Choroid plexus epithelial cell (primary cell): ENCODE measurements at places on chromosomes 7 and 10.
A peak's percentile ranks its signal among the peaks of the same experiment; 100 is the strongest.

DNA sequence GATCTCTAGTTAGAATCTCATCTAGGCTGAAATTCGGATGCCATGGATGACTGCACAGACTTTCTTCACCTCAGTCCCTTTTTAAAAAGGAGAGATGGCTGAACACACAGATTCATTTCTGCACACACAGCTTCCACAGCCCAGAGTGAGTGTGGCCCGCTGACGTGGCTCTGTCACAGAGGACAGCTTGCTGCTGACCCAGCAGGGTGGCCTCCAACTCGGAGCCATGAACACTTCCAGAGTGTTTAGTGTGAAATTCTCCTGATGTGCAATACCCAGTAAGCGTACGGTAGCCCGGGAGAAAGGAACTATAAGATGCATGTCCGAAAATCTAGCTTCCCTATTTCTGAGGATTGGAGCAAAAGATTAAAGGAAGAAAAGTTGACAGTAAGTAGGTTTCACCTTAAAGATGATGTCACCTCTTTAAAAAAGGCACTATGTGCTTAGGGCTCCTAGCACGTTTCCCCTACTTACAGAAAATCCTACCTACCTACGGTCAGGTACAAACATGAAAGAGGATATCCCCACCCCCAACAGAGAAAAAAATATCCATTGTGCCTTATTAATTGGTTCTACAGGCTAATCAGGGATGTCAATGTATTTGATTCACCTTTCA lies 162.2 kb downstream of the RAPGEF5 start:
- DNase-seq, result no peak

GRCh38 chr7:152760854-152761748 lies 1.5 kb downstream of the ACTR3B start:
- peak; percentile 32 for DNase-seq

- DNase-seq, result no peak
These were observed 206.6 kb downstream of the LSM5 start for GRCh38 chr7:32283546-32283945.

- no peak for DNase-seq
These were observed 226.0 kb downstream of the BMPER start for GRCh38 chr7:34131371-34131770.

DNA sequence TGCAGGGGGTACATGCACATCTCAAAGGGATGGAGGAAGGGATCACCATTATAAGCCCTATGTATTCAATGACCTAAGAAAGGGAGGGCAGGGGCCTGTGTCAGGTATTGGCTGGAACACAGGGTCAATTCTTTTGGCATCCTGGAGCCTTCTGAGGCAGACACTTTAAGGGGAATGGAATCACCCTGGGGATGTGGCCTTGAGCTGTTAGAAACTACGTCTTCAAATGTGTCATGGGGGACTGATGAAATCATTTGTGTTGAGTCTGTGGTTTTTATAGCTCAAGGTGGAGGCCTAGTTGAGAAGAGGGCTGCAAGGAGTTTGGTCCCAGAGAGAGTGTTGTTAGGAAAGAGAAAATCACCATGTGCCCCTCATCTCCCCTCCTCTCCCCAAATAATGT lies 206.1 kb upstream of the CELF2 start:
- peak; percentile 62 for DNase-seq

DNA sequence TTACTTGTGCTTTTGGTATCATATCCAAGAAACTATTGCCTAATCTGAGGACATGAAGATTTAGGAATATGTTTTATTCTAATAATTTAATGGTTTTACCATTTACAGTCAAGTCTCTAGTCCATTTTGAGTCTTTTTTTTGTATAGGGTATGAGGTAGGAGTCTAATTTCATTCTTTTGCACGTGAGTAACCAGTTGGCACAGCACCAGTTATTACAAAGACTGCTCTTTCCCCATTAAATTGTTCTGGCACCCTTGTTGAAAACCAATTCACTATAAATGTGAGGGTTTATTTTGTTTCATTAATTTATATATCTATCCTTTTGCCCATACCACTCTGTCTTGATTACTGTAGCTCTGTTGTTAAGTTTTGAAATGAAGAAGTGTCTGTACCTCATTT lies 381.6 kb downstream of the SUGCT start:
- peak; percentile 32 for DNase-seq

- DNase-seq, result peak; percentile 48
These were observed 252.7 kb upstream of the MBL2 start for GRCh38 chr10:53025172-53025711.

GRCh38 chr7:138459413-138460175 lies 465 bp upstream of the TRIM24 start:
- DNase-seq, result peak; percentile 99

DNA sequence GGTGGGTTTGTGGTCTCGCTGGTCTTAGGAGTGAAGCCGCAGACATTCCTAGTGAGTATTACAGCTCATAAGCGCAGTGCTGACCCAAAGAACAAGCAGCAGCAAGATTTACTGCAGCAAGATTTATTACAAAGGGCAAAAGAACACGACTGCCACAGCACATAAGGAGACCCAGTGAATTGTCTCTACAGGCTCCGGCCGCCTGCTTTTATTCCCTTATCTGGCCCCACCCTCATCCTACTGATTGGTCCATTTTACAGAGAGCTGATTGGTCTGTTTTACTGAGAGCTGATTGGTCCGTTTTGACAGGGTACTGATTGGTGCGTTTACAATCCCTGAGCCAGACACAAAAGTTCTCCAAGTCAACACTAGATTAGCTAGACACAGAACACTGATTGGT lies 82.1 kb downstream of the VIPR2 start:
- DNase-seq, result no peak

- DNase-seq, result no peak
These were observed 69.5 kb upstream of the RSBN1L start for GRCh38 chr7:77626586-77627308.

DNA sequence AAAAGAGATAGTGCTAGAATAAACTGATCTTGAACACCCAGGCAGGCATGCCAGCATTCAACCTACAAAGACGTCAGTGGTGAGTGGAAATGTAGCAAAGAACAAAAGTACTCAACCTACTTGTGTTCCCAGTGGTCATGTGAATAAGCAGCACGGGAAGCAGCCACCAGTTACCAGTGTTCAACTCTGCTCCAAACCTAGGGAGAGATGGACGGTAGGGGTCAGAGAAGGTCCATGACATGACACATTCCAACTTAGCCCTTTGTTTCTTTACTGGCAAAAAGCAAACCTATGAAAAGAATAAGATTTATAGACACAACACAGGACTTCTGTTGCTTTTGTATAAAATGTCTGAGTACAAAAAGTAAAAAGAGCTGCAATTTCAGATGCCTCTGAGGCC lies 511.4 kb downstream of the XPNPEP1 start:
- DNase-seq, result no peak

DNA sequence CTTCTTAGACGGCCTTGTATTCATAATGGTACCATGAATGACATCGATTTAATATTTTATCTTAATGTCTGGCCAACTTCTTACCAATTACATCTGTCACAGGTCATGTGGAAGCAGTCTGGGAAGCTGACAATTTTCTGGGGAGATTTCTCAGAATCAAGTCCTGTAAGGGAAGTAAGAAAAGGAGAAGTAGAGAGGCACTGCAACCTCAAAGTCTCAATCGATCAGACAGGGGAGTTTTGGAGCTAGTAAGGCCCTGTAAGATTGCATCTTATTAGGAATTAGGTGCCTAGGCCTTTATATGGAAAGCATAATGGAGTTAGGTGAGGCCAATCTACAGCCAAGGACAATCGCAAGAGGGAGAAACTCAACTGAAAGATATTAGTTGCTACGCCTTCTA lies 694.6 kb upstream of the SORCS1 start:
- no peak for DNase-seq

DNA sequence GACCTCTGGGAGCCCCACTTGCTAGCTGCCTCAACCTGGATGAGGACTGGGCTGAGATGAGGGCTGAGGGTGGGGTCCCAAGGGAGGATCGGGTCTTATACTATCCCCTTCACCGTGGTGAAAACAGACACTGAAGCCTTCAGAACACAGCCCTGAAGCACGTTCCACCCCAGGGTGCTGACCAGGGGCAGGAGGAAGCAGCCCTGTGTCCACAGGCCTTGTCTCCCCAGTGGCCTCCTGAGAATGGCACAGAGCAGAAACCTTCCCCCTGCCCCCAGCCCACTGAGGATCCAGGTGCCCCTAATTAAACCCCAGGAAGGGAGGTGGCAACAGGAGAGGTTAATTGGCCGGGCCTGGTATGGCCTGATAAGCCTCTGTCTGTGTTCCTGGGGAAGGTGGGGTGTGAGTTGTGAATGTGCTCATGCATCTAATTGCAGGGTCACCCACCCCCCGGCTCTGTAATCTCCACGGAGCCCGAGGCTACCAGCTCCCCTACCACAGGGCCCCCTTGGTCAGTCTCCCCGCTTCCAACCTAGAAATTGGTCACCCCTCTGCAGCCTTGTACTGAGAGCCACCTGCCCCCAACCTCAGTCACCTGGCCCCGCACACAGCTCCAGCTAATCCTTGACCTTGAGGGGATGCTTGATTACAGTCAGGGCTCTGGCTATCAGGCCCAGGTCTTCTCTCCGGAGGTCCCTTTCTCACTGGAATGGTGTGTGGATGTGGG lies 159.0 kb upstream of the UNC5B start:
- DNase-seq, result no peak

GRCh38 chr7:92753614-92754013 lies 82.8 kb downstream of the CDK6 start:
- no peak for DNase-seq

- DNase-seq, result peak; percentile 38
These were observed 433.2 kb downstream of the TNS3 start for GRCh38 chr7:47148536-47149207.

DNA sequence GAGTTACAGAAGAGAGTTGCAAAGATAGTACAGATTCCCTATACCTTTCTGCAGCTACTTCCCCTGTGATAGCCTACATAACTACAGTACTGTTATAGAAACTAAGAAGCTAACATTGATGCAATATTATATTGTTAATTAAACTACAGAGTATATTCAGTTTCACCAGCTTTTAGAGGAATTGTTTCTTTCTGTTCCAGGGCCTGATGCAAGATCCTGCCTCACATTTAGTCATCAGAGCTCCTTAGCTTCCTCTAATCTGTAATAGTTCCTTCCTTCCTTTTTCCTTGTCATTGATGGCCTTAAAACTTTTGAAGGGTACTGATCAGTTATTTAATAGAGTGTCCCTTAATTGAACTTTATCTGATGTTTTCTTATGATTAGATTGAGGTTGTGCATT lies 56.8 kb downstream of the SDHAF3 start:
- DNase-seq, result peak; percentile 16

DNA sequence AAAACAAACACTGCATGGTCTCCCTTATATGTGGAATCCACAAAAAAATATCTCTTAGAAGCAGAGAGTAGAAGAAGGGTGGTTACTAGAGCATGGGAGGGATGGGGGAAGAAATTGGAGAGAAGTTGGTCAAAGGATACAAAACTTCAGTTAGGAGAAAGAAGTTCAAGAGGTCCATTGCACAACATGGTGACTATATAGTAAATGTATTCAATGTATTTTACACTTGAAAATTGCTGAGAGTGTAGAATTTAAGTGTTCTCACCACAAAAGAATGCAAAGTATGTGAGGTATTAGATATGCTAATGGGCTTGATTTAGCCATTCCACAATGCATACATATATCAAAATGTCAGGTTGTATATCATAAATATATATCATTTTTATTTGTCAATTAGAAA lies 232.0 kb upstream of the CELF2 start:
- DNase-seq, result peak; percentile 83

- DNase-seq, result peak; percentile 34
These were observed 111.5 kb downstream of the SEMA3C start for GRCh38 chr7:80807166-80807900.

- no peak for DNase-seq
These were observed 108.2 kb downstream of the OSBPL3 start for GRCh38 chr7:24871770-24872169.

DNA sequence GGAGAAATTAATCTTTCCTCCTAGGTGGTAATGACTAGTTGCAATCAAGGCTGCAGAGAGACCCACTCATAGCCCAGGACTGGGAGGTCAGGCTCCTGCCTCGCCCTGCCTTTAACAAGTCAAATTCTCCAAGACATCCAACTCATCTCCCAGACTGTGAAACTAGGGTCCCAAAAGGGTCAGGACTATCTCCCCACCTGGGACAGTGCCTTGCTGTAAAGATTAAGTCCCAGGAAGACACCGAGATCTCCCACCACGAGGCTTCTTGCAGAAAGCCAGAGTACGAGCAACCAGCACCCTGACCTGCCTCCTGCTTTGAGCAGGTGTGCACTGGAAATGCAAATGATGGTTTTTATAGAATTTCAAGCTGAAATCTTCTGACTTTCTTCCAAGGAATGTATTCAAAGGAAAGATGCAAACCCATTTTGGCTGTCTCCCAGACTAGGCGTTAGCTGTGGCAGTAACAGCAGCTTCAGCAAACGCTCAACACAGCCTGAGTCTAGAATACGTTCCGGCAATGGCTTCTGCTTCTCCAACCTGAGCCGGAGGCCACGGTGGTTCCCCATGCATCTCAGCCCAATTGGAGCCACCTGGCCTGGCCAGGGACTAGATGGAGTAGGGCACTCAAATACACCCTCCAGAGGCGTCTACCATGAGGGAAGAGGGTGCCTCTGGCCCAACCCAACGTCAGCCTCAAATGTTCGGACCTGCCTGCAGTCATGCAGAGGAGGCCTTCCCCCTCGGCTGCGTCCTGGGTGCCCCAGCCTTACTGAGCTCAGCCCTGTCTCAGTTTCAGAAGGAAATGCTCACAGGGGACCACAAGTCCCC lies 170.4 kb downstream of the PRKAG2 start:
- DNase-seq, result peak; percentile 59

- no peak for DNase-seq
These were observed 79.7 kb downstream of the CDH23 start for GRCh38 chr10:71476228-71477011.

- DNase-seq, result peak; percentile 97
These were observed at the start of gene IL6 for GRCh38 chr7:22726907-22727713. IL6 (plus strand) TSS chr7:22727200; CDS start chr7:22727263, 63 bp downstream.

DNA sequence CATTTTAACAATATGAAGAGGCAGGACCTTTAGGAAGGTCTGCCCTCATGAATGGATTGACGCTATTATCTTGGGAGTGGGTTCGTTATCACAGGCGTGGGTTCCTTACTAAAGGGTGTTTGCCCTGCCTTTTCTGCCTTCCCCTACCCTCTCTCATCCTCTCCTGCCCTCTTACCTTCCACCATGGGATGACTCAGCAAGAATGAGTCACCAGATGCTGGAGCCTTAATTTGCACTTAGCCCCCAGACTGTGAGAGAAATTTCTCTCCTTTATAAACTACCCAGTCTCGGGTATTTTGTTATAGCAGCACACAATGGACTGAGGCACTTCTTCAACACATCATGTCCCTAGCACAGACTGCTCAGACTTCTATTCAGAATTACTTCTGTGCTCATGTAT lies 31.4 kb upstream of the ZNF32 start:
- DNase-seq, result peak; percentile 41

DNA sequence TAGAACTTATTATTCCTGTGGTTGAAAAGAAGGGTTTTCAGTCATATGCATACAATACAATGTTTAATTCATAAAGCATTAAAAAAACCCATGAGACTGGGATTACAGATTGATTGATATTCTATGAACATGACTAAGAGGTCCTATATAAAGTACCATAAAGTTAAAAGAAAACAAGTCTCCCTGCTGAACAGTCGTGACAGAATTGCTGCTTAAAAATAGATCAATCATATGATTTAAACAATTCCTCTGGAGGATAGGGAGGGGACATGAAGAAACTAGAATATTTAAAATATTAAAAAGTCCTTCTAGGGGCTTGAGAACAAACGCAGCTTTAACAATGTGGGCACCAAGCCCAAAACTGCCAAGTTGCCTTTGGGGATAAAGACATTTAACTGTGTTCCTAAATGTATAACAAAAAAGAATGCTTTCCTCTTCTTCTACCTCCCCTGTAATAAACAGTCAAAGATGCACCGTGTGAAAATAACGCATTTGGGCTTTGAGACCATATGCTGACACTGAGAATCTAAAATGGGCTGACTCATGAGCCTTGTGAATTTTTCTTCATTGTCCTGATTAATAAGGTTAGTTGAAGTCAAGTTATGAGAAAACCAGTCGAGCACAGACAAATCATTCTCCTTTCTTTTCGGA lies 25.8 kb downstream of the TWIST1 start:
- no peak for DNase-seq
